ENCODE measurements at places on chromosomes 16 and 17.

- DNase-seq, result no peak
These were observed 37.8 kb upstream of the RASD1 start for GRCh38 chr17:17533901-17534441.

DNA sequence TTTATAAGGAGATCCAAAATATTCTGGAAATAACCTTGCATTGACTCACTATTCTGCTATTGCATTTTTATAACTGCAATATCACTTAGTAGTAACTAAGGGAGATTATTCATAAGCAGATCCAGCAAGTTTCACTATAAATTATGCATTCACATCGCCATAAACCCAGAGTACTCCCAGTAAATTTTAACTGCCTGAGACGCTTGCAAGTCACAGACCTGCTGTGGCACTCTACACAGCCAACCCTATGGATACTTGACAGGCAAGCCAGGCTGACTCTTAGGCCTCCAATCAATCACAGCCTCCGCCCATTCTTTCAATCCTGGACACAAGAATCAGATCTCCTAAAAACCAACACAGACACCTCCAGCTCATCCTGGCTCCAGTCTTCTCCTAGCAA lies 28.2 kb downstream of the USP31 start:
- no peak for DNase-seq

GRCh38 chr16:19963301-19963700 lies 78.7 kb upstream of the GPRC5B start:
- no peak for DNase-seq

- DNase-seq, result no peak
These were observed 403.4 kb downstream of the GRIN2A start for GRCh38 chr16:9778849-9779248.

DNA sequence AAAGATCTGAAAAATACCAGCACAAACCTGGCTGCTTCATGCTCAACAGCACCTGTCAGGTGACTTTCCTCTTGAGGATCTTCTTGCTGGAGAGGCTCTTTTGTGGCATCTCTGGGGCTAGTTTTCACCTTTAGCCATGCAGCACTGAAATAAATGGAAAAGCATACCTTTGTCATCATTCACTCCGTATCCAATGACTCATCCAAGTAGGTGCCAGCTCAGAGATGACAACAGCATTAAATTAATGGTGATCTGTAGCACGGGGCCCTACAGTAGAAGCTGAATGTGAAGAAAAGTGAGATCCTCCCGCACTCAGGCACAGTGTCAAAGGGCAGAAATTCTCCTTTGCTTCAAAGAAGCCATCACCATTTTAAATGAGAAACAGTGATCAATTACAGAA lies 32.2 kb downstream of the KIAA0753 start:
- DNase-seq, result no peak

DNA sequence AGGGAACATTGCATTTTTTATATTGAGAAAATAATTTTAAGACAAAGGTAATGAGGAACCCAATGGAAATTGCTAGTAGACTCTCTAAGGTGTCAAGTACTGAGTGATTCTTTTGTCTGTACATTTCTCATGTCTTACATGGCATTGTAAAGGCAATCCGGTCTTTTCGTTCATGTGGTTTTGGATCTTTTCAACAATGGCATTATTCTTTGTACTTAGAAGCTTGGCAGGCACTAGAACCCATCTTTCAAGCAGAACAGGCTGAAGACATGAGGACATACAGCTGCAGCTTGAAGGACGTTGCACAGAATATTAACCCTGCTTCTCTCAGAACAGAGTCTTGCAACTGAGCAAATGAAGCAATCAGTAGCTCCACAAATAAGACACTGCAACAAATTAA lies 231.5 kb upstream of the ZFHX3 start:
- no peak for DNase-seq

DNA sequence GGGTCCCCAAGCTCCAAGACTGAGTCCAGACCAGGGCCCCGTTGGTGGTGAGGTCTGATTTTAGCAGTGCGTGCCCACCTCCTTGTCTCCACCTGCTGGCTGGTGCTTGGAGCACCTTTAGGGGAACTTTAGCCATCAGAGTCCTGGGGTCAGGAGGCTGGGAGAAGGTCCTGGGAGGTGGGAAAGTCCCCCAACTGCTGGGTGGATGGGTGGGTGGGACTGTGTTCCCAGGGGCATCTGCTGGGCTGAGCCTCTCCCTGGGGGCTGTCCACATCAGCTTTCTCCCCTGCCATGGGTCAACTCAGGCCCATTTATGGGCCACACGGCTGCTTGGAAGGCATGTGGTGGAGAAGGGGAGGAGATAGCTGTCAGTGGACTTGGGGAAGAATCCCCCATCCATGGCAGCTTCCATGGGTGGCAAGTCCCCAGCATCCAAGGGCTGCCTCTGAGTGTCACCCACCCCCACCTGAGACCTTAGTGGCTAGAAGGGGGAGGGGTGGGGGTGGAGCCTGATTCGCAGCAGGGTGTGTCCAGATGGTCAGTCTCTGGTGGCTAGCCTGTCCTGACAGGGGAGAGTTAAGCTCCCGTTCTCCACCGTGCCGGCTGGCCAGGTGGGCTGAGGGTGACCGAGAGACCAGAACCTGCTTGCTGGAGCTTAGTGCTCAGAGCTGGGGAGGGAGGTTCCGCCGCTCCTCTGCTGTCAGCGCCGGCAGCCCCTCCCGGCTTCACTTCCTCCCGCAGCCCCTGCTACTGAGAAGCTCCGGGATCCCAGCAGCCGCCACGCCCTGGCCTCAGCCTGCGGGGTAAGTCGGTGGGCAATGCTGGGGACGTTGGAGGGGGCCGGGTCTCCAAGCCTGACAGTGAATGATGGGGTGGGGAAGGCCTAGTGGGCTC lies at the start of gene TRPV2:
TSS of gene TRPV2 (plus strand) at position 541 of the 894 bp plus-strand sequence. CDS start 2,098 bp downstream, outside the sequence.
- DNase-seq, result no peak

GRCh38 chr17:50892101-50892776 lies 26.1 kb upstream of the TOB1 start:
- no peak for DNase-seq

- DNase-seq, result no peak
These were observed 82.1 kb downstream of the GPR139 start for GRCh38 chr16:19991614-19992013.

- DNase-seq, result no peak
These were observed 248.1 kb downstream of the HS3ST3A1 start for GRCh38 chr17:13353590-13353989.

- no peak for DNase-seq
These were observed 63.8 kb upstream of the GPRC5B start for GRCh38 chr16:19948186-19949104.

- DNase-seq, result no peak
These were observed 2.7 kb upstream of the GJC1 start for GRCh38 chr17:44832805-44833204.

GRCh38 chr16:25546791-25547190 lies 145.0 kb upstream of the HS3ST4 start:
- DNase-seq, result no peak

- DNase-seq, result no peak
These were observed 329.4 kb upstream of the CCL2 start for GRCh38 chr17:33925649-33926048.

- DNase-seq, result no peak
These were observed 4.3 kb downstream of the OSGIN1 start for GRCh38 chr16:83957296-83957855.

Measured in NCI-H1436 treated with DMSO at 0.1 percent for 48 hours (cell line).